ENCODE measurements at places on chromosomes 4 and X.

- no peak for DNase-seq
These were observed 3.1 kb downstream of the SLC34A2 start for GRCh38 chr4:25658777-25659176.

GRCh38 chr4:95267081-95267480, 281.7 kb downstream of the UNC5C start:
- no peak for DNase-seq

- DNase-seq, result no peak
These were observed 105.8 kb downstream of the REPS2 start for GRCh38 chrX:17052210-17052609.

DNA sequence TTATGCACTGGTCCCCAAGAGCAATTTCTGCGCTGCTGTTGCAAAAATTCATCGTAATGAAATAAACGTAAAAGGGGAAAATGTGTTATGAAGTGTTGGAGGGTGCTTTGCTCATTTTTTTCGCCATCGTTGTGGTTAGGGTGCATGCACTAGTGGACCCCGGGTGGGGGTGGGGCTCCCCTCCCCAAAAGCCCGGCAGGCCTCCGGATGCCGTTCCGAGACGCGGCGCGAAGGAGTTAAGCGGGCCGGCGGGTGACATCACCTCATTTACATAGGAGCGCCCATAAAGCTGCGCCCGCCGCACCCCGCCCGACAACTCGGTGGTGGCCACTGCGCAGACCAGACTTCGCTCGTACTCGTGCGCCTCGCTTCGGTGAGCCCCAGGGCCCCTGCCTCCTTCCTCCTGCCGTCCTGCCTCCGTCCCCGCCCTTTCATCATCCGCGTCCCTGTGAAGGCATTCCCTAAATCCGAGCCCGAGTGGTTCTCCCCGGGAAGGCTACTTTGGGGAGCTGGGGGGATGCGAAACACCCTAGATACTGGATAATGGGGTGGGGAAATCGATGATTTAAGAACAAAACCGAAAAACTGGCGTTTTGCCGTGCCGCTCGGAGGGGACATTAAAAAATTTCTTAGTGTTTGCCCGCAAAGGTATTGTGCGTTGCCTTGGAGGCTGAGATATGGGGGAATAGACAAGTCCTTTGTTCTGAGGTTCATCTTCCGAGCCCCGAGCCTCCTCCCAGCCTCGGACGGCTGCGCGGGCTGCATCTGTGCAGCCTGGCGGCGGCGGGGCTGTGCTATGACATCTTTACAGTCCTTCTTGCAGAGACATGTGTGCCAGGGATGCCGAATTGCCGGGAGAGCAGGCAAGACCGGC, at the start of gene TMSB4X:
TMSB4X (plus strand) TSS at position 315 of the 874 bp plus-strand sequence.
- DNase-seq, result peak; percentile 88

DNA sequence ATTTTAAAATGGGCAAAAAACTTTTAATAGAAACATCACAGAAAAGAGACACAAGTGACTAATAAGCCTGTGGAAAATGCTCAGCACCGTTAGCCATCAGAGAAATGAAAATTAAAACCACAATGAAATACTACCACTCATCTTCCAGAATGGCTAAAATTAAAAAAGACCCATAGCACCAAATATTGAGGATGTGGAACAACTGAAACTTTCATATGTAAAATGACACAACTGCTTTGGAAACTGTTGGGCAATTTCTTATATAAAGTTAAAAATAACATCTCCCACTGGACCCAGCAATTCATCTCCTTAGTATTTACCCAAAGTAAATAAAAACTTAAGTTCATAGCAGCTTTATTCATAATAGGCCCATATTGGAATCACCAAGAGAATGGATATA, 94.2 kb downstream of the TENM3 start:
- no peak for DNase-seq

GRCh38 chr4:165207016-165207430, 338 bp upstream of the KLHL2 start:
- DNase-seq, result no peak

- DNase-seq, result no peak
These were observed 980.9 kb upstream of the DIAPH2 start for GRCh38 chrX:95703696-95704095.

DNA sequence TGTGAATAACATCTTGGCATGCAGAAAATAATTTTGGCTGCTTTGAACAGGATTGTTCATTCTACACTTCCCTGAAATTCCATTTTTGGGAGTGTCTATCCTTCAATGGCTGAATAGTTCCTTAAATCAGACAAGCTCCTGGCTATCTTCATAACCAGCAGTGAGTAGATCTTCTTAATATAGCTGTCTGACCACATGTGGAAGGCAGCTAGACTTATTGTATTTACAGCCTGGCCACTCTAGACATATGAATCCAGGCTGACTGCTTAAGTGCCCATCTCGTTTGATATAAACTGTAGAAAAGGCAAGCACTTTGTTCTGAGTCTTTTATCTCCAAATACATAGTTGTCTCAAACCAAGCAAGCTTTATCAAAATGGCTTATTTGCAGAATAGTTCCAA, 40.0 kb downstream of the PWWP3B start:
- DNase-seq, result no peak
